T-helper 9 cell (primary cell): ENCODE measurements at places on chromosomes 5 and 9.

- no peak for DNase-seq
These were observed 138.9 kb downstream of the RASEF start for GRCh38 chr9:82923912-82924605.

- no peak for DNase-seq
These were observed 224.7 kb downstream of the NFIB start for GRCh38 chr9:14089051-14089803.

DNA sequence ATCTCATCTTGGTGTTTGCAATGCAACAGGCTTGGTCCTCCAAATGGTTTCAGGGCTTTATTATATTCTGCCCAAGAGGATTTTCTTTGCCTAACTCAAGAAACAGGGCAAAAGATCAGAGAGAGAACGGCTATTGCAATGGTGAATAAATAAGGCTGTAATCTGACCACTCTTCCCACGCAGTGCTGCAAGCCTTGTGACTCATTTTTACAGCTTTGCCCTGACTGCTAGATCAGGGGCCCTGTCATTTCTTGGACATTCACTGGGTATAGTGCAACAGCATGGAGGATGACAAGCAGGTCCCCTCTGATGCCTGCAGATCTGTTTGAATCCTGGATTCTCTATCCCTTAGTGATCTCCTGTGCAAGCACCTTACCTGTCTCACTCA is 459.1 kb downstream of the EBF1 start:
- DNase-seq = no peak

- no peak for DNase-seq
These were observed 335.4 kb downstream of the MSX2 start for GRCh38 chr5:175059687-175060211.

- peak; percentile 14 for DNase-seq
These were observed 211.6 kb downstream of the MSX2 start for GRCh38 chr5:174935854-174936474.

GRCh38 chr5:54093861-54094260 is 216.5 kb downstream of the ARL15 start:
- no peak for DNase-seq
